Panc1 (cell line): ENCODE measurements at places on chromosomes 1 and 21.

GRCh38 chr1:176996456-176997090 is 167.9 kb downstream of the ASTN1 start:
- no peak for DNase-seq

- DNase-seq, result no peak
Measured at GRCh38 chr1:106584676-106585075, 471.8 kb upstream of the PRMT6 start.

GRCh38 chr1:111542187-111542586 is 38.8 kb upstream of the ADORA3 start:
- DNase-seq, result no peak

GRCh38 chr21:45794027-45794426 is 150.5 kb downstream of the PCBP3 start:
- DNase-seq, result no peak

GRCh38 chr1:246324711-246325110 is 182.4 kb downstream of the SMYD3 start:
- no peak for DNase-seq
